Pancreas (tissue), 10 donors: ENCODE measurements at places on chromosomes 5 and 9. TPM values are rescaled to one million over a fixed set of nuclear protein-coding genes. Genes with fewer than 3 reads are reported as not detected.

GRCh38 chr9:16670791-16671190, 199.7 kb downstream of the BNC2 start:
- no peak overlapping the region for H3K4me3 ChIP-seq
- no peak for DNase-seq
- no peaks in the 10 kb centered on the region for H3K4me1 ChIP-seq
- H3K27me3 ChIP-seq = no peaks in the 10 kb centered on the region

- H3K27me3 ChIP-seq = no peaks in the 10 kb centered on the region
- H3K36me3 ChIP-seq = no peaks in the 10 kb centered on the region
- peak overlapping the region; percentile 33 for H3K27ac ChIP-seq
These were observed 46.1 kb downstream of the NR6A1 start for GRCh38 chr9:124725068-124725452.

DNA sequence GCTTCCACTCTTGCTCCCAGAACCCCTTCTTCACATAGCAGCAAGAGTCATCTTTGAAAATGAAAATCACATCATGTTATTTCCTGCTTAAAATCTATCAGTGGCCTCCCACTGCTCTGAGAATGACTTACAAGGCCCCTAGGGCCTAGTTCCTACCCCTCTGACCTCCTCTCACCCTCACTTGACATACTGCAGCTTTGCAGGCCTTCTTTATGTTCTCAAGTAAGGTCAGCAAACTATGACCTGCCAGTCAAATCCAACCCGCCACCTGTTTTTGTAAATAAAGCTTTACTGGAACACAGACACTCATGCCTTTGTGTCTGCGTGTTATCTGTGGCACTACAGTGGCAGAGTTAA, 185.7 kb downstream of the NR3C1 start:
- H3K4me3 ChIP-seq = no peak overlapping the region
- H3K27me3 ChIP-seq = no peaks in the 10 kb centered on the region
- H3K27ac ChIP-seq = no peak overlapping the region
- H3K4me1 ChIP-seq = no peaks in the 10 kb centered on the region

- H3K4me1 ChIP-seq = no peaks in the 10 kb centered on the region
- no peak for DNase-seq
- no peak overlapping the region for H3K4me3 ChIP-seq
These were observed 46.9 kb downstream of the RAB14 start for GRCh38 chr9:121154782-121155181.

DNA sequence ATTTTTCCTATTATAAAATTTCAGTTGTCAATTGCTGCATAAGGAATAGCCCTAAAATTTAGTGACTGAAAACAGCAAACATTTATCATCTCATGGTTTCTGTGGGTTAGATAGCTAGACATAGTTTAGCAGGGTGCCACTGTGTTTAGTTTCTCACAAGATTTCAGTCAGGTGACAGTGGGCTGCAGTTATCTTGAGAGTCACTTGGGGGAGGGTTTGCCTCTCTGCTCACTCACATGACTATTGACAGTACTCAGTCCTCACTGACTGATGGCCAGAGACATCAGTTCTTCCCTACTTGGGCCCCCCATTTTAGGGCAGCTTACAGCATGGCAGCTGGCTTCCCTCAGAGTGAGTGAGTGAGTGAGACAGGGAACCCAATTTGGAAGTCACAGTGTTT, 42.0 kb downstream of the PBX3 start:
- no peaks in the 10 kb centered on the region for H3K27me3 ChIP-seq
- no peak overlapping the region for H3K4me3 ChIP-seq
- DNase-seq = no peak

GRCh38 chr5:138503487-138504270, 38.4 kb downstream of the EGR1 start:
- no peak overlapping the region for H3K27ac ChIP-seq
- no peak overlapping the region for H3K4me3 ChIP-seq
- no peaks in the 10 kb centered on the region for H3K4me1 ChIP-seq
- no peak for DNase-seq
- H3K27me3 ChIP-seq = no peaks in the 10 kb centered on the region

DNA sequence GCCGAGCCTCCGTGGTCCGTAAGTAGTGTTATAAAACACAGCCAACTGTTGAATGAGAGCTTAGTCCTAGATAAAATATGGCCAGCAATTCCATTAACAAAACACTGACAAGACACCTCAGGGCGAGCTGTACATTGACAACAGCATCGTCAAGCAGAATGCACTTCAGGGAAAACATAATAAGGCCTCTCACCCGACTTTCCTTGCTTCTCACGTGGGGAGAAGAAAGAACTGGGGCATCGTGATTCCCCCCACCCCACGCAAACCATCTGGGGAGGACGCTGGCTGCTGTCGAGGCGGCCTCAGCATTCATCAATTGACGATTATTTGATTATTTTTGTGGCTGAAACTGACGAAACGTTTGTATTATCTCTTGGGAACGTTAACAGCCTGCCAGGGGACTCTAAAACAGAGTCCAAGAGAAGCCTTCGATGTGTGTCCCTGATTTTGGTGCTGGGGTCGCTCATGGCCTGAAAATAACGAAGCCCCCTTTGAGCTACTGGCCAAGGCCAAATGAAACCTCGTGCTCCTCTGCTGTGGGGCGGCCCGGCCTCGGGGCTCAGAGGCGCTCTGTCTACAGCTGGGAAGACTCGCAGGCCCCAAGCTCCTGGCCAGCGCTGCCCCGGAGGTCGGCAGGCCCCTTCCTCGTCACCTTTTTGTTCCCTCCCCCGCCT, 464 bp downstream of the GDF9 start:
- peak overlapping the region; percentile 79 for H3K4me3 ChIP-seq
- DNase-seq = no peak
- no peaks in the 10 kb centered on the region for H3K36me3 ChIP-seq
- peak overlapping the region; percentile 96 for H3K27ac ChIP-seq
- H3K4me1 ChIP-seq = no peaks in the 10 kb centered on the region

DNA sequence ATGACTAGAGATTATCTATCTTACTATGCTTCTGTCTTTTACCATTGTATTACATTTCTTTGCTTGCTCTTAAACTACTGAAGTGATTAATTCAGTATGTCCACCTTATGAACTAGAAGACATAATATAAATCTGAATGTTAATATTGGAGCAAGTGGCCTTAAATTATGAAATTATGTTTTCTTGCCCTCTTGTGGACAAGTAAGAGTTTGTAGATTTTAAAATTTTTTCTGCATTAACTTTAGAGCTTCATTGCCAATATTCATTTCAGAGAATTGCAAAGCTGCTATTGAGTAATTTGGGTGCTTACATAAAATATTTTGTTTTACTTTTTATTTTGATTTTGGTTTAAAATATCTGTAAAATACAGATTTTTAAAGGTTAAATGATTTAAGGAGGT, 55.3 kb downstream of the RANBP17 start:
- no peaks in the 10 kb centered on the region for H3K4me1 ChIP-seq
- no peak overlapping the region for H3K4me3 ChIP-seq
- no peak for DNase-seq
- no peaks in the 10 kb centered on the region for H3K36me3 ChIP-seq
- H3K27me3 ChIP-seq = no peaks in the 10 kb centered on the region

- no peaks in the 10 kb centered on the region for H3K27me3 ChIP-seq
- H3K4me3 ChIP-seq = no peak overlapping the region
- no peak overlapping the region for H3K27ac ChIP-seq
- no peak for DNase-seq
- no peaks in the 10 kb centered on the region for H3K4me1 ChIP-seq
- H3K36me3 ChIP-seq = no peaks in the 10 kb centered on the region
These were observed 92.9 kb downstream of the DRD1 start for GRCh38 chr5:175351126-175351525.

DNA sequence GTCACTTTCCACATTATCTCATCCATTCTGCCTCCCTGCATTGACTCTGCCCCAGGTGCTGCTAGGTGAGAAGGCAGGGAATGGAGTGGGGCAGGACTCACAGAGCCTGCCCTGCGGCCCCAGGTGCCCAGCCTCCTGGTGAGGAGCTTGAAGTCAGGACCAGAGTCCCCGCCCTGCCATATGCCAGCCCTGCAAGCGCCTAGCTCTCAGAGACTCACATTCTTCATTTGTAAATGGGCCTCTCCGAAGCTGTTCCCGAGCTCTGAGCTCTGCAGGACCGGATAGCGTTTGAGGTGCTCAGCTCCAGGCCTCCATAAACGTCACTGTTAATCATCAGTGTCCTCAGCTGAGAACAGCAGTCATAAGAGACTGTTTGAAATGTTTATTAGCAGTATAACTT, 75.1 kb upstream of the STXBP1 start:
- no peaks in the 10 kb centered on the region for H3K27me3 ChIP-seq
- H3K4me1 ChIP-seq = peaks cover 46% of the 10 kb centered on the region
- H3K36me3 ChIP-seq = no peaks in the 10 kb centered on the region
- H3K27ac ChIP-seq = peak overlapping the region; percentile 60
- H3K4me3 ChIP-seq = no peak overlapping the region

The SEMA6A gene
- total RNA-seq = 20.3 TPM

The SPINK6 gene
- total RNA-seq = not detected

The SOHLH1 gene
- not detected for total RNA-seq

The PHYKPL gene
- total RNA-seq = 37.3 TPM

The GGTA1 gene
- total RNA-seq = 1.4 TPM
